ENCODE measurements at places on chromosomes 6 and 20. TPM values are rescaled to one million over a fixed set of nuclear protein-coding genes. Genes with fewer than 3 reads are reported as not detected.

DNA sequence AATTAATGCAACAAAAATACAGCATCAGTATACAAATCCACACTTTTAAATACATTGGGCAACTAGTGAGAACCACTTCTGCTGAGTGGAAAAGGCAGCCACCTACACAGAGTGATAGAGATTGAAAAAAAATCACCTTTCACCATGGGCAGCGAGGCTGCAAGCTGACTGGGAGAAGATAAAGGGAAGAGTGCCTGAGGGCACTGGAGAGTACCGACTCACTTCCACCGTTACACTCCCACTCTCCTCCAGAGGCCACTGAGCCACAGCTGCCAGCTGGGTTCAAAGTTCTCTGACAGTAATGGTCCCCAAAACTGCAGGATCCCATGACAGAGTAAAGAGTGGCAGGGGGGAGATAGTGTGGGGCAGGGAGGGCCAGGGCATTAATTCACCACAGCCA, 24.1 kb downstream of the PXT1 start:
- no peak for DNase-seq

GRCh38 chr20:46074006-46074405, 15.8 kb downstream of the NCOA5 start:
- DNase-seq: no peak

DNA sequence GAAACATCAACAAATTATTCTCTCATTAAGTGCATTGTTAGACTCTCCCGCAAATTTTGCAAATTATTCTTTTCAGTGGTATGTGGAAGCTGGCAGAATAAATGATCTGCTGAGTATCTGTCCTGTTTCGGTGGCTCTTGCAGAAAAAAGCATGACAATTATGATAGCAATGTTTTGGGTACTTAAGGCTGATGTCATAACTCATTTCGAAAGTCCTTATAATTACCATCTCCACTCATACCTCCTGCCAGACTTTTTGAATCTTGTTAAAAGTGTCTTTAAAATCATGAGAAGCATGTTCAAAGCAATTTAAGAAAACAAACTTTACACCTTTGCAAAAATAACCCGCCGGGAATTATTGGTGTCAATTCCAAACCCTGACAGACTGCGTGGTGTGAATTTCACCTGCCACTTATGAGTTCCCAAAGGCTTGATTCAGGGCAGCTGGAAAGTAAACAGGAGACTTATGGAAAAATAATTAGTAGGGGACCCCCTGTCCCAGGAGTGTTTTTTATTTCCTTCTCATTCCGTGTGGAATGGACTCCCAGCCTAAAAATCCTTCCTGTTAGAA, 87.6 kb upstream of the E2F3 start:
- no peak for DNase-seq

DNA sequence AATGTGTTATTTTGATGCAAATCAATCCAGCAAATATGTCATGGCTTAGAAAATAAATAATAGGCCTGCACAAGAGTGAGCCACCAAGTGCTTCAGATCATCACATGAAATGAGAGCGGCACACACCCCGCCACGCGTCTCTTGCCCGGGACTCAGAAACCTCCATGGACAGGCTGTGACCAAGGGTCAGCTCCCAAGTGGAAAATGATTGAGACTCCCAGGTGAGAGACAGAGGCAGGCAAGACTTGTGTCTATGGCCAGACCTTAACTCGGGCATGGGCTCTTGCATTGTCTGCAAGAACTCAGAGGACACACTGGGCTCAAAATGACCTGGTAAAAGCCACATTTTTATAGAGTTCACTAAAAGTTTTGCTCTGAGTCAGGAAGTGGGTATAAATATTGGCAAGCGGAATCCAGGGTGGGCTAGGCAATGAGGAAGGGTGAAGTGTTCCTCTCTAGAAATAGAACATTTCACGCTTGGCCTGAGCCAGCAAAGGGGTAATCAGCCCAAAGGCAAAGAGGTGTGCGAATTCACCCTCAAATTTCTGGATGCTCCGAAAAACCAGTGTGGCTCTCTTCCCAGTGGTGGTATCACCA, 30.7 kb upstream of the RIN2 start:
- no peak for DNase-seq

- peak; percentile 13 for DNase-seq
Observed at GRCh38 chr6:85923013-85923430, 280.3 kb upstream of the SYNCRIP start.

DNA sequence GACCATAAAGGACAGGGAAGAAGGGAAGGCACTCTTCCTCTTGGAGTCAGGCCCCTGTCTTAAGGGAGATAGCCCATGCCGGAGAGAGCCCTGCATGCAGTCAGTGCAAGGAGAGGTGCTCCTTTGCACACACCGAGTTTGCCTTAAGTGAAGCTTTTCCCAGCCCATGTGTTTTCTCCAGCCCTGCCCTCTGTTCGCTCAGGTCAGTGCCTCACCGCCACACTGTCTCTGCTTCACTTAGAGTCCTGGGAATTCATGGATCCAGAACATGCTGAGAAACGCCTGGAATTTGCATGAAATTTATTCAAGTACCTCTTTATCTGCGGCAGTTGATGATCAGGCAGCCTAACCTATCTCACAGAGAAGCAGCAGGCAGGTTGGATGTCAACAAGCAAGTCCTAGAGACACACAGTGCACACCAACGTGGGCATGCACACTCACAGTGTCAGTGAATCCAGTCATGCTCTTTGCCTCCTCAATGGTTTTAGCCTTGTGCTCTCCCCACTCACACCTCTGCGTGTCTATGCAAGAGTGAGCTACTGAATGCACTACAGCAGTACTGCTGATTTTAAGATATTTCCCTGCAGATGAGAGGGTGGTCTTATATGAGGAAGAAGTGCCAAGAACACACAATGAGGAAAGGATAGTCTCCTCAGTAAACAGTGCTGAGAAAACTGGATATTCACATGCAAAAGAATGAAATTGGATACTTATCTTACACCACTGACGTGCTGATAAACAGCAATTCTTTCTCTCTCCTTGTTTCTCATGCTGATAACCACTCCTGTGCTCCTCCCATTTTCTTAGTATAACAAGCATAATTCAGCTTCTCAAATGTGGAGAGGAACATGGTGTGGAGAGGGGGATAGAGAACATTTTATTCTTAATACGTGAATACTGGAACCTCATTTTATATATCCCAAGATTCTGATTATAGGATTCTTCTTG, 295.1 kb upstream of the CDYL start:
- DNase-seq: no peak

GRCh38 chr20:45038745-45039474, 62.0 kb downstream of the KCNS1 start:
- no peak for DNase-seq

GRCh38 chr6:24576447-24576846, 69.5 kb downstream of the KIAA0319 start:
- DNase-seq: no peak

- peak; percentile 74 for DNase-seq
Observed at GRCh38 chr6:119322715-119323350, 26.7 kb downstream of the MAN1A1 start.

- peak; percentile 51 for DNase-seq
Observed at GRCh38 chr6:44234101-44235025, 11.0 kb downstream of the SLC29A1 start.

- DNase-seq: peak; percentile 38
Observed at GRCh38 chr20:49669601-49670189, 44.0 kb downstream of the B4GALT5 start.

DNA sequence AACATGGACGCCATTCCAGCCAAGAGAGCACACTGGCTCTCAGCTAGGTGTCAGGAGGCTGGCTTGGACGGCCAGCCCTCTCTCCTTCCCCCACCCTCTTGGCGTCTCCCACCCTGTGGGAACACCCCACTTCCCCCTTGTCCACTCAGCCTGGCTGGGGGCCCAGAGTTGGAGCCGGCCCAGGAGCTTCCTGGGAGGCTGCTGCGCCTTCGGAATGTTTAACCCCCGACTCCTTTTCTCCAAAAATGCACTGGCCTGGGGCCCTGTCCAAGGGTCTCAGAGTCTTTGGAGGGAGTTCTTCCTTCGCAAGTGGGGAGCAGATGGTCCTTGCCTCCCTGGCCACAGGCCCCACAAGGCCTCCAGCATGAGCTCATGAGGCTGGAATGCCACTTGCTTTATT, 4.1 kb downstream of the ADAM33 start:
- DNase-seq: no peak

- DNase-seq: no peak
Observed at GRCh38 chr20:38345643-38346042, 639 bp upstream of the LBP start.

GRCh38 chr6:111938710-111939109, 65.5 kb upstream of the FYN start:
- DNase-seq: no peak

DNA sequence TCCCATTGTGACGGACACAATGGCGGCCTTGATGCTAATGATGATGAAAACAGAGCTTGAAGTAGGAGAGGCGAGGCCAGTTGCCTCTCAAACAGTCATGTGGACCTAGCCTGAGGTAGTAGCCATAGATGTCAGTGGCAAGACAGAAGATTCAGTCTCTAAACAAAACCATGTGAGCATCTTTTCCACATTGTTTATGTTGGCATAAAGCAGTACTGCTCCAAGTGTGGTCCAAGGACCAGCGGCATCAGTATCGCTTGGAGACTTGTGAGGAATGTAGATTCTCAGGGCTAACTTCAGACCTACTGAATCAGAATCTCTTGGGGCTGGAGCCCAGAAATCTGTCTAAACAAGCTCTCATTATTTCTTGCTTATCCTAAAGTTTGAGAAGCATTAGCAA, 312.8 kb upstream of the JAG1 start:
- DNase-seq: no peak

- no peak for DNase-seq
Observed at GRCh38 chr20:23438661-23439060, 824 bp upstream of the CSTL1 start.

- DNase-seq: peak; percentile 52
Observed at GRCh38 chr6:159110013-159110412, 59.2 kb upstream of the FNDC1 start.

DNA sequence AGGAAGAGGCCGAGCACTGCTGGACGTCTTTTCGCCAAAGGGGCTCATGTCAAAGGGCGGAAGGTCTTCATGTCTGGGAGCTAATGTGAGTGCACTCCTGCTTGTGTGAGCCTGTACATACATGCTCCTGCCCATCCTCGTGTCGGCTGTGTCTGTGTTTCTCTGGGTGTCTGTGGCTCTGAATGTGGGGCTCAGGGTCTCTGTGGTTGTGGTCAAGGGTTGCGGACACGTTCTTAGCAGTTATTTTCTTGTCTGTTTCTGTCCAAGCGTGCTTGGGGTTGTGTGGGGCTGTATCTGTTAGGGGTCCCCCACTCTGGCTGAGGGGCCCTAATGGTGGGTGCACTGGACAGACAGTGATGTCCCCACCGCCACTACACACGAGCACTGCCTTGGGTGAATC, 2.9 kb downstream of the AVP start:
- no peak for DNase-seq

- DNase-seq: no peak
Observed at GRCh38 chr6:31321005-31321707, 35.8 kb downstream of the HLA-B start.

- DNase-seq: no peak
Observed at GRCh38 chr20:6692566-6693173, 74.8 kb upstream of the BMP2 start.

GRCh38 chr20:2751878-2752566, 48.4 kb downstream of the CPXM1 start:
- DNase-seq: peak; percentile 60

DNA sequence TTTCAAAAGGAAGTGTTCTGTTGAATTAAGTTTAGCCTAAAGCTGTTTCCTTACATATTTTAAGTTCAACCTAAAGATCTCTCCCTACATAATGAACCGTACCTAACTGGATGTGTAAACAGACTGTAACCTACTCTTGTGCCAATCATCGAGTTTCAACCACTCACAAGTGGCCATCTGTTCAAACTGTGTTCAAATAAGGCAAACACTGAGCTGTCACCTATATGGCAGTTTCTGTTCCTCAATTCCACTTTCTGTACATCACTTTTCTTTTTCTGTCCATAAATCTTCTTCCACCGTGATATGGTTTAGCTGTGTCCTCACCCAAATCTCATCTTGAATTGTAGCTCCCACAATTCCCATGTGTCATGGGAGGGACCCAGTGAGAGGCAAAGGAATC, 428.6 kb downstream of the HACE1 start:
- no peak for DNase-seq

- no peak for DNase-seq
Observed at GRCh38 chr20:20293141-20293540, 74.8 kb upstream of the INSM1 start.

DNA sequence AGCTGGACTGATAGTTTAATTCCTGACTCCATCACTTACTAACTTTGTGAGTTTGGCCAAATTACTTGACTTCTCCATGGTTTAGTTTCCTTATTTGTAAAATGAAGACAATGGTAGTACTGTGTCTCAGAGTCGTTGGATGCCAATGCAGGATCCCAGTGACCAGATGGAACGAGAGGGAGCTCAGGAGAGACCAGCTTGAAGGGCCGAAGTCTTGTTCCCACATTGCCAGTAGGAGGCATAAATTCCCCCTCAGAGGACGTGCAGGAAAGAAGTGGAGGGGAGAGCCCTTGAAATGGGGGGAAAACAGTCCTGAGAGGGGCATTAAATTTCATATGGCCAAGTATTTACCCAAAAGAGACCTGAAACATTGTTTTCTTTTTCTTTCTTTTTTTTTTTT, 2.1 kb upstream of the MUC22 start:
- DNase-seq: no peak

GRCh38 chr6:15420959-15421438, 175.1 kb downstream of the JARID2 start:
- no peak for DNase-seq

- DNase-seq: peak; percentile 69
Observed at GRCh38 chr6:134175532-134176263, 123.3 kb upstream of the SLC2A12 start.

DNA sequence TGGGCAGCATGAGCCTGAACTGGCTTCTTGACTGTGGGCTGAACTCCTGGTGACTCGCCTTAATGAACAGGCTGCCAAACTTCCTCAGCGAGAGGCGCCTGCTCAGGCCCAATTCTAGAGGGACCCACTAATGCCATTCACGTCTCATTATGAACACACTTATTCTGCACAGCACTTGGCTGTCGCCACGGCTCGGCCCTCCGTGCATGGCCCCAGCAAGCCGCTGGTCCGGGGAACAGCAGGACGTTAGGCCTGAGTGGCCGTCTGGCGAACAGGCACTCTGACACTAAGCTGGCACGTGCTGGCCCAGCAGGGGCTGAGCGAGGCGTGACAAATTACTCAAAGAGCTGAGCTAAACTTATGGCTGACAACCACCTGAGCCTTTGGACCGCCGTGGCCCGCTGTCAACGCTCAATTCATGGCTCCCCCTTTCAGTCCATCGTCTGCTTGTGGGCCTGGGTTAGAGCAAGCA, 45.9 kb downstream of the INSM1 start:
- no peak for DNase-seq

The GLP1R gene
- total RNA-seq: 0.81 TPM

The DCDC2 gene
- total RNA-seq: not detected

The SLC24A3 gene
- total RNA-seq: not detected

The SLCO4A1 gene
- 66.5 TPM for total RNA-seq

The ZNF337 gene
- total RNA-seq: 16.6 TPM

The DOK5 gene
- 1.4 TPM for total RNA-seq

The NNAT gene
- not detected for total RNA-seq

The TRIM40 gene
- total RNA-seq: not detected

The CTAGE9 gene
- not detected for total RNA-seq

The PRND gene
- total RNA-seq: not detected

The TSPO2 gene
- not detected for total RNA-seq

The POU5F1 gene
- total RNA-seq: not detected
